Activated CD4-positive, alpha-beta T cell treated with anti-CD3 and anti-CD28 coated beads for 4 hours (primary cell): ENCODE measurements at places on chromosomes 1 and 21.

GRCh38 chr1:45304311-45305081 is 22.2 kb upstream of the HPDL start:
- DNase-seq = no peak

DNA sequence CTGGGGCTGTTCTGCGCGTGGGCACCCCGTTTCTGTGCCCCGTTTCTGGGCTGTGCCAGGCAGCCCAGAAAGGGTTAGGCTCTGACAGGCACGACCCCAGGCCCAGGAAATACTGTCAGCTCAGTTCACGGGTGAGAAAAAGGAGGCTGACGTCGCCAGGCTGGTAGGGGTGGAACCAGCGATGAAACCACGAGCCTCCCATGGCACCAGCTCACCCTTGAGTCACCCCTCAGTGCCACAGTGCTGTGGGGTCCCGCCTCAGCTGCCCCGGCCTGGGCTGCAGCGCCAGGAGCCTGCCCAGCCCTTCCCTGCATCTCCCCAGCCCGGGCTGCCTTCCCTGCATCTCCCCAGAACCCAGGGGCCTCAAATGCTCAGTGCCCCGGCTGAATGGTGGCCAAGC is 11.5 kb downstream of the MEGF6 start:
- no peak for DNase-seq

GRCh38 chr1:2988256-2988655 is 33.0 kb upstream of the ACTRT2 start:
- DNase-seq = no peak

GRCh38 chr1:7707527-7707926 is 63.6 kb upstream of the VAMP3 start:
- no peak for DNase-seq

GRCh38 chr1:227912866-227913265 is 34.9 kb downstream of the WNT9A start:
- DNase-seq = no peak

- DNase-seq = no peak
Observed at GRCh38 chr21:38927776-38928175, 122.0 kb downstream of the ETS2 start.

DNA sequence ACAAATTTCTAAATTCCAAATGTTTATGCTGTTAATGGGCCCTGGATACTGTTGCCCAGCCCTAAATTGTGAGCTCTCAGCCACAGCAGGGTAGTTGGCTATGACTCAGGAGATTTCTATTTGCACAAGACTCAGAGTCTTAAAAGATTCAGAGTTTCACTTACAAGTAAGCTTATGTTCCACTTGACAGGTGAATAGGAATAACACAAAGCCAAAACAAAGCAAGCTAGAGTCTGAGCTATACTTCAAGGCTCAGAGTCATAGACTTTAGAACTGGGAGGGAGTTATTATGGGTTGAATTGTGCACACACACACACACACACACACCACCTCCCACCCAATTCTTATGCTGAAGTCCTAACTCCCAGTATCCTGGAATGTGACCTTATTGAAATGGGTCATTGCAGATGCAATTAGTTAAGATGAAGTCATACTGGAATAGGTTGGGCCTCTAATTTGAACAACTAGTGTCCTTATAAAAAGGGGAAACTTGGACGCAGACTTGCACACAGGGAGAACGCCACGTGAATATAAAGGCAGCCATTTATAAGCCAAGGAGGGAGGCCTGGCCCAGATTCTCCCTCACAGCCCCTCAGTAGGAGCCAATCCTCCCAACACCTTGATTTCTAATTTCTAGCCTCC is 30.2 kb downstream of the PRDX6 start:
- no peak for DNase-seq

DNA sequence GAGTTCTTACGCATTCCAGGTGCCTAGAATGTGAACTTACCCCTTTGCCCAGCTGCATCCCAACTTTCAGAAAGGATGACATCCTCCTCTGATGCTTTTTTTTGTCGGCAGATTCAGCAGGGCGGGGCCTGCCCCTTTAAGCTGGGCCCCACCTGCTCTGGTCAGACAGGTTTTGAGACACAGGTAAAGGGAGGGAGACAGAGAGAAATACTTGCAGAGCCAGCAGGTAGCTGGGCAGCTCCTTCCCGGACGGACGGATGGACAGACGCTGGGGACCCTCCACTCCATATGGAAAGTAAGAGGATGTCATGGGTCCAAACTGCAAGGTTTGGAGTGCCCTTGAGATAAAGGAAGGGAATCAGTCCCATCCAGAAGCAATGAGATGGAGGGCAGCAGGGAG is at the start of gene TMEM79:
TSS of gene TMEM79 (plus strand) at position 214 of the 400 bp plus-strand sequence. CDS start 902 bp downstream, outside the sequence.
- no peak for DNase-seq

DNA sequence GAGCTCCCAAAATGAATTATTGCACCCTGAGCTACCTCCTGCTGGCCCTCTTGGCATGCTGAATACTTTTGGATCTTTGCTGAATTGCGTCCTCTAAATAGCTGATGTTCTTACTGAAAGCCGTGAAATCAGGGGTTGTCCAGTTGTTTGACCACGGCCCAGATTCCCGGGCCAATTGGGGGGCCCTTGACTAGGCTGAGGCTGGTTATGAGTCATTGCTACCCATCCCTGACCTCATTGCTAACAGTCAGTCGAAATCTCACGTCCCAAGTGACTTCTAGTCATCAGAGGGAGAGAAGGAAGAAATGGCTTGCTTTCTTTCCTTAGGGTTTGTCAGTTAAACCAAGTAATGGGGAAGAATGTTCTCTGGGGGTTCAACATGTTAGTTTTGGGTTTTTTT is 37.4 kb downstream of the SMYD2 start:
- DNase-seq = no peak
